ENCODE measurements at places on chromosomes 2 and 18.

GRCh38 chr2:238743243-238744065 is 104.4 kb upstream of the TWIST2 start:
- DNase-seq: no peak

DNA sequence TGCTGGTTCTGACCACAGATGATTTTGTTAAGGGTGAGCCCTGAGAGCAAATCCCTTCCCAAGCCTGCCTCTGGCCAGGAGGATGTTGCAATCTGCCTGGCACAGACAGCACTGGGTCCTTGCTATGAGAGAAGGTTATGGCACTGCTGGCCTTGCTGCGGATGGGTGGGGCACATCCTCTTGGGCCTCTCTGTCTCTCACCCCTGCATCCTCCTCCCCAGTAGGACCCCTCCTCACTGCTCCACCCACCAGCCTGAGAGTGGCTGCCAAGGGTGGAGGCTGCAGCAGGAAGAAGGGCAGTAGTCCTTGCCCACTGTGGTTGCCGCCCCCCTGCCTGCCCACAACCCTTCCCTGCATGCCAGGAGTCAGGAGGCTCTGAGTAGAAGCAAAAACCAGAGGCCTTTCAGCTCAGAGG is 180.9 kb downstream of the ZBTB7C start:
- DNase-seq: no peak

DNA sequence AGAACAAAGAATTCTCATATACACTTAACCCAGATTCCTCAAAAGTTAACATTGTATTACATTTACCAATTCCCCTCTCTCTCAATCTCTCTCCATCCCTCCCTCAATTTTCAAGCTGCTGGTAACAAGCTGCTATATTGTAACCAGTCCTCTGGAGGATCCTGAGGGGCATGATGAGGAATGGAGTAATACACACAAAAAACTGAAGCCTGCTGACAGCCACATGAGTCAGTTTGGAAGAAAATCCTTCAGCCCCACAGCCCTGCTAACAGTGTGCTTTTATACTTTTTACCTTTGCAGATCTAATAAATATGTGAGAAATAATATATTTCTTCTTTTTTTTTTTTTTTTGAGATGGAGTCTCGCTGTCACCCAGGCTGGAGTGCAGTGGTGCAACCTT is 165.7 kb upstream of the RAB12 start:
- no peak for DNase-seq

DNA sequence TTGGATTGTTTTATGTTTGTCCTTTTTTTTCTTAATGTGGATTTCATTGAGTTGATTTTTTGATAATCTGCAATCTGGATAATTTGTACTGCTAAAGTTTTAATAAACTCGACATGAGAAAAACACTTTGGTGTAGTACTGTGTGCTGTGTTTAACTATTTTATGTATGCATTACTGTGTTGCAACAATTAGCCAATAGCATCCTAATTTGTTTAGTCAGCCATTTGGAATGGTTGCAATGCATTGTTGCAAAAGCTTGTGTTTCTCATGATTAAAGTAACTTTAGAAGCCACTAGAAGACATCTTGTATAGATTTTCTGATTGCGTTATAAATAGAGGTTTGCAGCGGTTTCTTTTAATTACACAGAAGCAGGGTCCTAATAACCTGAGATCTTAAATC is 53.5 kb downstream of the PPIG start:
- no peak for DNase-seq

- DNase-seq: no peak
Observed at GRCh38 chr2:3305952-3306351, 71.7 kb downstream of the EIPR1 start.
